Activated CD4-positive, alpha-beta T cell treated with anti-CD3 and anti-CD28 coated beads, Interleukin-10, Interleukin-2, amounts not matched to agents 100 ng/mL and 50 ng/mL, durations not matched to agents 16 hours and 8 hours (primary cell): ENCODE measurements at places on chromosomes 6 and 20.
A peak's percentile ranks its signal among the peaks of the same experiment; 100 is the strongest.

- DNase-seq: no peak
These were observed 246.9 kb downstream of the SOX4 start for GRCh38 chr6:21840428-21840827.

DNA sequence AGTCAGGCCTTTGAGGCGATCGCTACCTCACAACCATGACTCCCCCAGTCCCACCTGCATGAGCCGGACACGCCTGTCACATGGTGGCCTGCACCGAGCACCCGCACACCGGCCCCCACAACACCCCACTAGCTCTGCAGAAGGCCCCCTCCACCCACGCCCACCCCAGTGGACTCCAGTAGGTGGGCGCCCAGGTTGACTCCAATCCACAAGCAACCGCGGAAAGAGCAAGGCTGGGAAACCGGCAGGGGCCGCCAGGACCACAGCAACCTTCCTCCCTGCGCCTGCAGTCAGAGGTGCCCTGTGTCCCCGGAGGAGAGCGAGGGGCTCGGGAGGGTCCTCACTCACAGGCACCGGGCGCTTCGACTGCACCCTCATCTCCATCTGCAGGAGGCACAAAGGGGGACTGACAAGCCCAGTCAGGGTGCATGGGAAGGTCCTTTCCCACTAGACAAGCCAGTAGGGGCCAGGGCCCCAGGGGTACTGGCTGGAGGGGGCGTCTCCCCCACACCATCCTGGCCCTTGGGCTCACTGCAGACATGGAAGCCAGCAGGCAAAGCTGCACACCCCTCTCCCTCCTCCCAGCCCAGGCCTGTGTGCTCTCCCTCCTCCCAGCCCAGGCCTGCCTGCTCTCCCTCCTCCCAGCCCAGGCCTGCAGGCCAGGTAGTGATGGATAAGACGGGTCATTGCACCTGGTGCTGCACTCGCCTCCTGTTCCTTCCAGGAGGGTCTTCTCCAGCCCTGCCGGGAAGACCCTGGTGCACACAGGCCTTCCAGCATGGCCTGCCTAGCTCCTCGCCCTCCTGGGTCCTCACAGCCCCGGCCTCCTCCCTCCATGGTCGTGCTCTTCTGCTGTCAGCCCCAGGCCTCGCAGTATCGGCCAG, 137.2 kb downstream of the DLL1 start:
- no peak for DNase-seq

DNA sequence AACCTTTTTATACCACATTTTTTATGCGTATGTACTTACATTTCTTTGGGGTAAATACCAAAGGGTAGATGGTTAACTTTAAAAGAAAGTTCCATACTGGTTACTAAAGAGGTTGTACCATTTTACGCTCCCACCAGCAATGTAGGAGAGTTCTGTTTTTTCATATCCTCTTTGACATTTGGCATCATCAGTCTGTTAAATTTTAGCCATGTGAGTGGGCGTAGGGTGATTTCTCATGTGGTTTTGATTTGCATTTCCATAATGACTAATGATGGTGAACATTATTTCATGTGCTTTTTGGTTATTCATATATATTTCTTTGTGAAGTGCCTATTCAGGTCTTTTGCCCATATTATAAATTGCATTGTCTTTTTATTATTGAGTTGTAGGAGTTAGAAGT, 194.2 kb downstream of the PRL start:
- DNase-seq: peak; percentile 34

DNA sequence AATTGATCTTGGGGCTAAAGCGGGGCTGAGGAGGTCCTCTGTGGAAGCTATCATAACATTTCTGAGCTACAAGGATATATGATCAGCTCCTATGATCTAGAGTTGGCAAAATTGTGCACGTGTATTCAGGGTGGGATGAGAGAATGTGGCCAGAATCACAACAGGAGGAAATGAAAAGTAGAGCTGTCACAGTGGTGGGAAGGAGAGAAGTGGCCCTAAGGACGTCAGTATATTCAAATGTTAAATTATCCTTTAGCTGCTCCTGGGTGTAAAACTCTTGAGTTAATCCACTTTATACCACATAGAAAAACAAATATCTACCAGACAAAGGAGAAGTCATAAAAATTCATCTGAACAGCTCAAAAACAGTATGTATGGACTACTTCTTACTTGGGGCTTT, 14.8 kb upstream of the POPDC3 start:
- no peak for DNase-seq

DNA sequence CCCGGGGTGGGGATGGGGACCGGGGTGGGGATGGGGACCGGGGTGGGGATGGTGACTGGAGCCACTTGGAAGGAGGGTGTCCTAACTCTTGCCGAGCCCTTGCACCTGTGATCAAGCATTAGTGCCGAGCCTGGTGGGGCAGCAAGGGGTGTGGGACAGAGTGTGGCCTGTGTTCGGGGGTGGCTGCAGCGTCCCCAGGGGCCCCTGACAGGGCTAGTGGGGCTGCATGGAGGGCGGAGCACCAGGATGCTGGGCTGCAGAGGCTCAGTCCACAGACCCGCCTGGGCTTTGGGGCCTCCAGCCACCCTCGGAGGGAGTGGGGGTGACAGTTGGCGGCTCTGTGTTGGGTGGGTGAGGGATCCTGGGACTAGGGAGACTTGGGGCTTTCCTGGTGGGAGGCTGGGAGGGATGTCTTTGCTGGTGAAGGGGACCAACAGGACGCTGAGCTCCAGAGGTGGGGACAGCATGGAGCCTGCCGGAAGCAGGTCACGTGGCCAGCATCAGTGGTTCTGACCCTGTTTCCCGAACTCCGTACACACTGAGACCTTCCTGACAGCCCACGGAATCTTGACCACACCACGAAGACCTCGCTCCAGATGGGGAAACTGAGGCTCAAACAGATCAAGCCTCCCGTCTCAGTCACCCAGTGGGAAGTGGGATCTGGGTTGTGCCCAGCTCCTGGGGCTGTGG, 4.6 kb downstream of the RBBP8NL start:
- no peak for DNase-seq

GRCh38 chr20:51353491-51353890, 189.0 kb downstream of the NFATC2 start:
- DNase-seq: no peak

DNA sequence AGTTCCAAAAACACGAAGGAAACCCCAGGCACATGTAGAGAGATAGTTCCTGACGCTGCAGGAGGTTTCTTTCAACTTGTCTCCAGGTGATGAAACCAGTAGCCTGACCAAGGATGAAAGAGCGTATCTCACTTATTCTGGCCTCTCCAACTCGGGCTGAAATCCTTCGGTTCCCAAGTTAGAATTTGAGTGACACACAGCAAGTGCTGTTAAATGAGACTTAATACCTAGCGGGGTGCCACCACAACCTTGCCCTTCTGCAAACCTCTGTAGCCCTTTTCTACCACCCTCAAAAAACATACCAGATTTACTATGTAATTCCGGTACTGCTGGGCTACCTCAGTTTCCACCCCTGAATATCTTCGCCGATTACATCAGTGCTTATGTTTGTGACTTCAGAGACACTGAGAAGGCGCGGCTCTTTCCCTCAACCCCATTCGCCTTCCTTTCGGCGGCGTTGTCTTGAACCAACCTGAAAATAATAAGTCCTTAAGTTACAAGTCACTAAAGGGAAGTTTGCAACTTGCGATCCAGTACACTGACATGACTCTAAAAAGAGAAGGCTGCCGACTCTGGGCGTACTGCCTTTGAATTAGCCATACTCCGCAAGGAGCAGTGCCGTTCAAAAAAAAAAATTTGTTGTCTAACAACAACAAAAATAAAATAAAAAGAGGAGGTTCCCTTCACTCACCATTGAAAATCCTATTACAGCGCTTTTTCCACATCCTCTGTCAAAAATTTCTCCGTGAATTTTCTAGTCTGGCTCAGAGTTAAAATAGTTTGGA, 194.9 kb upstream of the ZNF184 start:
- DNase-seq: peak; percentile 27

DNA sequence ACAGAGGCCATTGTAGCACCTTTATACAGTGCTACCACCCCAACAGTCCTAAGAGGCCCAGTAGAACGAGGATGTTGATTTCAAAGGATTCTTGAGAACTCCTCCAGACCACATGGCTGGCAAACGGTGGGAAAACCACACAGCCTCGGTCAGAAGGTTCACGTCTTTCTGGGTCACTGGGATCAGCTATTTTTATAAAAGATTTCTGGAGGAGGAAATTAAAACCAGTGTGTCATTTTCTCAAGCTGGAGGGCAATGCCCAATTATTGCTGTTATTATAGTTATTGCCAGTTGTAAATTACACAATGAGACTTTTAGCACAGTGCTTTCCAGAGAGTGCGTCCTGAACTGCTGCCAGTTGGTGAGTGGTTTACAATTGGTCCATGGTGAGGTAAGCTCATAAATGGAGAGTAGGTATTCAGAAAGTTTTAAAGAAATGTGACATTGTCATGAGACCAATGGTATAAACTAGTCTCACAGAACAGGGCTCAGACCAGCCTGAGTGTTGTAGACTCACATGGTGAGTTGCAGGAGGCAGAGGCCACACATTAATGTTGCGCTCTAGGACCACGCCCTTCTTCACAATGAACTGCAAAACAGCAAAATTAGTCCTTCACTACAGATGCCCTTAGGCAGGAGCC, 8.4 kb upstream of the PPP1R14C start:
- no peak for DNase-seq

DNA sequence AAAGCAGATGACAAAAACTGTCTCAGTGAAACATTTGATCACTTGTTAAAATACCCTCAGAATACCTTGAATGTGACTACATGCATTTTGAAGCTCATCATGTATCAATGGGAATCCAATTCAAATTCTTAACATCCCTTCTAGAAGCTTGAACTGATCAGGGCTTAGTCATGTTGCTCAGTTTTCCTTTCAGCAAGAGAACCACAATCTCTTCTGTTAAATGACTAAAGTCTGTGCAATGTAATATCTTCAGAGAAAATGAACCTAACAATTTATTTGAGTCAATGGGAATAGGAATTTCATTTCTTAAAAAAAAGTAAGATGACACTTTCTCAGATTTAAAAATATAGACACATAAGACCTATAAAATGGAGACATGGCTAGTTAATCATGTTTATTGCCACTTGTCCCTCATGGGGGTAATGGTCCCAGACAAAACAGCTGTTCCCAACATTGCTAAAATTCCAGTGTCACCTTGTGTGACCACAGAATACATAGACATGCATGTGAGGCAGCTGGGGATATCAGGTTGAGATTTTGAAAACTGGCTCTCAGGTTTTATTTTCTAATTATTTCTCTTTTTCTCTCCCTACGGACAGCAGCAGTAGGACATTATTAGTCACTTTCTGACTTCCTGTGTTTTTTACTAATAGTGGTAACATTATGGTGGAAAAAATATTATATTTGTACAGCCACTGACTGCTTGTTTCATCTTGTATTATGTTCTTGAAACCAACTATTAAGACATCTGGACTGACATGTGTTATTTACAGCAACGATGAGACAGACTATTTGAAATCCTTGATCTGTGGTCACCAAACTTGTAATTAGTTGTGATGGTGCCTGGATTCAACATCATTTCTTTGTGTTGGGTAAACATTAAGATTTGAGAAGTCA, 192.5 kb downstream of the COL9A1 start:
- DNase-seq: no peak

GRCh38 chr6:83125425-83125824, 58.0 kb downstream of the DOP1A start:
- DNase-seq: no peak

- peak; percentile 80 for DNase-seq
These were observed 807 bp downstream of the LKAAEAR1 start for GRCh38 chr20:64083378-64083803.

GRCh38 chr20:23350196-23350903, at the start of gene NXT1:
Gene NXT1, plus strand, starts transcription at chr20:23350791. Its CDS starts 3,251 bp downstream, at chr20:23354042.
- DNase-seq: peak; percentile 98

DNA sequence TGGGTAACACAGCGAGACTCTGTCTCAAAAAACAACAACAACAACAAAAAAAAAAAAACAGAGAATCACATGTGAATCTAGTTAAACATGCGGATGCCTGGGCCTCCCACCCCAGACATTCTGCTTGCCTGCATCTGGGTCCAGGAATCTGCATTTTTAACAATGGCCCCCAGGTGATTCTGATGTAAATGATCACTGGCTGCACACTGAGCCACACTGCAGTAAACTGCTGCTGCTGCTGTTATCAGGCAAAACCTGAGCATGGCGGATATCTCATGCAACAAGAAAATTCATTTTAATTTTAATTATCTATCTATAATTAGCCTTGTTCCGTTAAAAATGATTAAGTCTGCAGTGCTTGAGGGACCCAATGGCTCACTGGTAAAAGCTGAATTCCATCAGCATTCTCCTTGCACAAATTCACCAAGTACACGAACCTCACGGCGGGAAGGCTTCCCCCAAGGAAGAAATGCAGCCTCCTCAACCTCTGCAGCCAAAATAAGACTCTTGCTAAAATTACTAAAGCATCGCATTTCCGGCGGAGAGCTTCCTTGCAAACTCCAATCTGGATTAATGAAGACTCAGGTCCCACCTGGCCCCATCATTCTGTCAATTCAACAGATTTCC, 81.6 kb upstream of the SNX9 start:
- no peak for DNase-seq

GRCh38 chr6:54100411-54101006, 10.7 kb upstream of the MLIP start:
- no peak for DNase-seq

DNA sequence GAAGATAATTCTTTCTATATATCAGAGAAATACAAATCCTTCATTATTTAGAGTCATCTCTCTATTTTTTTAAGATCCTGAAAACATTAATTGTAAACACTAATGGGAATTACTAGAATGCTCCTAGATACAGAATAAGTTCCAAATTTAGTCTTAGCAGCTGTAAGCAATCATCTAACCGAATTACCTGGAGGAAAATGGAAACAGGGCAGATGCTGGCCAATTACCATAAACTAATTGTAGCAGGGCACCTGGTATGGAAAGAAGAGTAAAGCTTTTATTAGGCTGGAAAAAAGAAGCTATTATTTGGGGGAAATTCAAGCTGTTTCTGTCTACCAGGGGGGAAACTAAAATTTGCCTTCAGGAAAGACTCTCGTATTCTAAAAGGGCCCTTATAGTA, 257.5 kb downstream of the MMUT start:
- DNase-seq: no peak

- no peak for DNase-seq
These were observed 8.6 kb downstream of the SULF2 start for GRCh38 chr20:47776639-47777038.

DNA sequence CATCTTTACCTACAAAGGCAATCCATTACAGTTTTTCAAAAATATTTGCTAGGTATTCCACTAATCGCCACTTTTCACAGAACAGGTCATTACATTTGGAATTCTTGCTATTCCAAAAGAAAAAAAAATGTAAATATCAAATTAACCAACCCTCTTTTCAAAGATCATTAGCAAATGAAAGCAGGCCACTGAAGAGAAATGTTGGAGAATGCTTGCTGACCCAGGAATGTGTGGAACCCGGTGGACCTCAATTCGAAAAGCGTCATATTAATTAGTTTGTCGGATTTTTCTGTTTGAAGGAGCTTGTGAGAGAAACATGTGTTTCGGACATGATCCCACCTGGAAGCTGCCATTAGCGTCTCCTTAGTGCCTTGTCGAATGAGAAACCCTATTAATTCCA, 27.9 kb upstream of the SERPINB9 start:
- no peak for DNase-seq

DNA sequence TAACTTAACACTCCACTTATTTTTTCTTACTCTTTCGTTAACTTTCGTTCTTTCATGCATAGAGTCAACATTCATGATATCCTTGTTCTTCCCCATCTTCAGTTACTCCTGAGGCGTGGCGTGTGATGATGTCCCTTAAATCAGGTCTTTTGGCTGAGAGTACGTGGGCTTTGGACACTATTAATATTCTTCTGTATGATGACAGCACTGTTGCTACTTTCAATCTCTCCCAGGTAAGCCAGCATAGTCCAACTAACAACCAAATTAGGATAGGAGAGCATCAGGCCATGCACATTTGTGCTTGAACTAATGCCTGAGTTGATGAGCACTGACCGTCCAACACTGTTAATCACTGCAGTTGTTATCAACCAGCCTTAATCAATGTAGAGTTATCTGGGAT, 119.6 kb downstream of the TMEM242 start:
- DNase-seq: no peak
